Esophagus squamous epithelium (tissue), 5 donors: ENCODE measurements at places on chromosomes 7 and 10.

- DNase-seq: no peak
Observed at GRCh38 chr7:101140339-101140699, 13.4 kb downstream of the SERPINE1 start.

GRCh38 chr10:27998954-27999275 lies at the start of gene ODAD2:
Gene ODAD2 (minus strand): TSS chr10:27999079. CDS start chr10:27995142, 3,937 bp downstream.
- DNase-seq: no peak

DNA sequence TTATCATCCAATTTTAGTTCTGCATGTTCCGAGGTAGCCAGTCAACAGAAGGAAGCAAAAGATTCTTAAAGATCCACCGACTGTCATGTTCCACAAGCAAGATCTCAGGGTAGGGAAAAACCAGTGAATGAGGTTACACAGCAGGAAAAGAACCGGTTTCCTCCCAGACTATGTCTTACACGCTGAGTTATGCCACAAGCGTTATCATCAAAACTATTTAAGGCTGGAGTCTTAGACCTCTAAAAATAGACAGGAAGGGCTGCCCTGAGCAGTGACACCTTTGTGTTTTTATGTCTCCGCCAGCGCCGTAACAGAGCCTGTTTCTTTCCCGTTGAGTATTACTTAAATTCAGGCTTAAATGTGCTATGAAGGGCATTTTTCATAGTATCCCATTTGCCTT lies 48.3 kb downstream of the PROSER2 start:
- no peak for DNase-seq

DNA sequence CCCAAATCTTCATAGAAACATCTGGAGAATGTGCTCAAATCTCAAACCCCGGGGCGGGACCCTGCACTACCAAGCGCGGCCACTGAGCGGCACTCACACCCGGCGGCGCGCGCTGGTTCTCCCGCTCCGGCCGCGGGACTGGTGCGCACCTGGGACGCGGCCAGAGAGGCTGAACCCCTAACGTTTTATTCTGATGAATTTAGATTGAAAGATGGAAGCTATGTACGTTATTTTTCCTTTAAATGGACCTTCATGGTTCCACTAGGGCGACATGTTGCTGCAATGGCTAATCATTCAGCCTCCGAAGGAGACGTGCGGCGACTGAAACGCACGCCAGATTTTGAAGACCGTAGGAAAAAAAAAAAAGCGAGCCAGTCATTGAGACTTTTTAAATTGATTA lies 107.0 kb upstream of the INSIG1 start:
- DNase-seq: no peak
